Cortex of kidney (tissue), 1 donor: ENCODE measurements at places on chromosomes 5 and 9.

GRCh38 chr9:131776473-131776872, 36.6 kb upstream of the RAPGEF1 start:
- no peak for DNase-seq

DNA sequence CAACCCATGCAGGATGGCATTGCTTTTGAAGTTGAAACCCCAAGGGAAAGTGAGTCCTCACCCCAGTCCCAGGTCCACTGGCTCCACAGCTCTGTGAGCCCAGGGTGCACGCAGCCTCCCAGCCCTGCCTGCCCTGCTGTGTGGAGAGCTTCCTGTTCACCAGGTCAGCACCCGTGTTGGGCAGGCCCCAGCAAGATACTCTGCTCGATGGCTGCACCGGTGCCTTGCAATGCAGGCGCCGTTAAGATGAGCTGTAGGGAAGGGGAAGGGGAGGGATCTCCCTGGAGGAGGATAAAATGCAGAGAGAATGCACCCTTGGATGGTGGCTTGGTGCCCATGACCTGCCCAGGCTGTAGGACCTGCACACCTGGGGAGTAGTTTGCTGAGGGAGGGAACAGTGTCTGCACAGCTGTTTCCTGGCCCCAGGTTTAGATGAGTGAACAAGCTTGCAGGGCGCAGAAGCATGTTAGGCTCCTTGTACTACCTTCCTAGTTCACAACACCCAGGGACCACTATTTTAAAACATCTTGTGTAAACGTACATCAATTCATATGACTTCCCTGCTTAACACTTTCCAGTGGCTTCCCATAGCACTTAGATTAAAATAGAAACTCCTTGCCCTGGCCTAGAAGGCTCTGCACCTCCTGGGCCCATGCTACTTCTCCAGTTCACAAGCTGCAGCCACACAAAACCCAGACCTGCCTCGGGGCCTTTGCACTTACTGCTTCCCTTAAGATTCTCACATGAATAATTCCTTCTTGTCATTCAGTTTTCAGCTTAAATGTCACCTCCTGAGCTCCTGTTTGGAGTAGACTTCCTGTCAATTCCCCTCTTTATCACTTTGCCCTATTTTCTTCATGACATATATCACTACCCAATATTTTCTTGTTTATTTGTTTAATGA, 19.6 kb downstream of the FAT2 start:
- DNase-seq, result no peak

DNA sequence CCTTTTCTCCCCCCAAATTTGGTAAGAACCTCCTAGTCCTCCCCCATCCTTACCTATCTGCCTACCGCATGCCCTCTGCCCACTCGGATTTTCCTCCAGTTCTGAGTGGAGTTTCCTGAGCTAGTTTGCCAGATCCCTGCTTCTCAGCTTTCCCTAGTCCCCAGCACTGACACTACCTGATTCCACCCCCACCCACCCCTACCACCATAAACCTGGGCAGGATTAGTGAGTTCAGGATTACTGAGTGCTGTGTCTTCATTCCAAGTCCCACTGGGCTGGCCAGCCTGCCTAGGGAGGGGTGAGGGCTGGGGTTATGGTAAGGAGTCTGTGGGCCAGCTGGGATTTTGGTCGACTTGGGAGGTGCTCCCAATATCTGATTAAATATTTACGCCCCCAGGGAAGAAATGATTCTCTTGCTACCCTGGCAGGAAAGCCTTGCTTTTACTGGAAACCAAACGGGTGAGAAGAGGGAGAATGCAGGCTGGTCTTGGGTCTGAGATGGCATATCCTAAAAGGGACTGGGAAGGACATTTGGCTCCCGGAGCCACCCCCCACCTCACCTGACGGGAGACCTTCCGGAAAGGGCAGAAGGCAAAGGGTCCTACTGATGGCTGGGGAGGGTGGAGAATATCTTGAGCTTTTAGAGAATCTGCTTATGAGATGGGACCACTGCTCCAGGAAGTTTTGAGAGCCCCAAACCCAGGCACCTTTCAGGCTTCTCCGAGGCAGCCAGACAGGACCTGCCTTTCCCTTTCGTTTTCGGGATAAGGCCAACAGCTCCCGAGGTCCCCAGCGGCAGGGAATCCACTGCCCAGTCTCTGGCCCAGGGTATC, 3.7 kb downstream of the PITX1 start:
- DNase-seq, result no peak

DNA sequence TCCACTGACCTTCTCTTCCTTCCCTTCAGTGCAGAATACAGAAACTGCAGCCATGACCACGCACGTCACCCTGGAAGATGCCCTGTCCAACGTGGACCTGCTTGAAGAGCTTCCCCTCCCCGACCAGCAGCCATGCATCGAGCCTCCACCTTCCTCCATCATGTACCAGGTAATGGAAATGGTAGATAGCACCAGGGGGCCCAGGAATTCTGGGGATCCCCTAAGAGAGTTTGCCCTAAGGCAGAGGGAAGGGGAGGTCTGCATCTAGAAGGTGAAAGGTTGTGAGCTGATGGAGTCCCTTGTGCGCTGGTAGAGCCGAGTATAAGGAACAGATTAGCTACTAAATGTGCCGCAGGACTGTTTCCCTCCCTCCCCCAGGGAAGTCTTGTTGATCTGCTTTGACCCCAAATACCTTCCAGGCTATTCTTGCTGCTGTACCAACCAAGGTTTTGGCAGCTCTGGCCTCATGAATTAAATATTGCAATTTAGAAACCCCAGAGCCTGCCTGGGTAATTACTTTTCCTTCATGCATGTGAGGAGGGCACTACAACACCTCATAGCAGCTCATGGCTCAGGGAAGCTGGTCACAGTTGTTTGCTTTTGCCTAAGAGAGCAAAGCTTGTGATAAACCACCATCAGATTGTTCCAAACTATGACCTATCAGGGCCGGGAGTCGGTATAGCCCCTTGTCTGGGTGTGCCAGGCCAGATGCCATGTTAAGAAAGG, 19.6 kb downstream of the CYFIP2 start:
- DNase-seq, result no peak

GRCh38 chr9:23686257-23686656, 139.8 kb downstream of the ELAVL2 start:
- no peak for DNase-seq

- DNase-seq, result no peak
These were observed 726.5 kb upstream of the RIOK2 start for GRCh38 chr5:97909541-97909940.

DNA sequence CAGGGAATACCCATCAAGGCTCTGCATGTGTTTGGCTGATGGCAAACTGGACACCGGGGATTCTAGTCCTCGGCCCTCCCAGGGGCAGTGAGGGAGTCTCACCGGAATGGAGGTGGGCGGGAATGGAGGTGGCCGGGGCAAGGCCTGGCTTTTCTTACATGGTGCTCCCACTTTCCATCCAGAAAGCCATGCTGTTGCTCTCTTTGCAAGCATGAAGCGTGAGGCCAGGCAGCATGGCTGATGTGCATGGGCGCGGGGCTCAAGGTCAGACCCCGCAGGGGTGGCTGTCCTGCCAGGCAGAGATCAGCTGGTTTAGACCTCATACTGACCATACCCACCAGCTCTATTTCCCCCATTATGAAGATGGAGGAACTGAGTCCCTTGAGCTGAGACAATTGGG, 108.0 kb upstream of the PHYKPL start:
- DNase-seq, result no peak

DNA sequence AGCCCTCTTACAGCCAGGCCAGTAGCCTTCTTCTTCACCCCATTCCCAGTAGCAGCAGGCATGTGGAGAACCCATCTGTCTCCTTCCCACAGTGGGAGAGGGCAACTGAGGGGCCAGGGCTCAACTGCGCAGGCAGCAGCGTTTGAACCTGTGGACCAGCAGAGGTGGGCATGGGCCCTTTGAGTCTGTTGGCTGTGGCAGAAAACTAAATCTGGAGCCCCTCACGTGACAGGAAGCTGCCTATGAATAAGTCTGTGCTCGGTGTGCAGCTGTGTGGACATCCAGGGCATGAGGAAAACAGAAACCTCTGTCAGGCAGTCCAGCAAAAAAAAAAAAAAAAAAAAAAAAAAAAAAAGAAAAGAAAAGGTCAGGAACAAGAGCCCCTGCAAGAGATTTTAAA, 189.2 kb upstream of the NR3C1 start:
- no peak for DNase-seq

DNA sequence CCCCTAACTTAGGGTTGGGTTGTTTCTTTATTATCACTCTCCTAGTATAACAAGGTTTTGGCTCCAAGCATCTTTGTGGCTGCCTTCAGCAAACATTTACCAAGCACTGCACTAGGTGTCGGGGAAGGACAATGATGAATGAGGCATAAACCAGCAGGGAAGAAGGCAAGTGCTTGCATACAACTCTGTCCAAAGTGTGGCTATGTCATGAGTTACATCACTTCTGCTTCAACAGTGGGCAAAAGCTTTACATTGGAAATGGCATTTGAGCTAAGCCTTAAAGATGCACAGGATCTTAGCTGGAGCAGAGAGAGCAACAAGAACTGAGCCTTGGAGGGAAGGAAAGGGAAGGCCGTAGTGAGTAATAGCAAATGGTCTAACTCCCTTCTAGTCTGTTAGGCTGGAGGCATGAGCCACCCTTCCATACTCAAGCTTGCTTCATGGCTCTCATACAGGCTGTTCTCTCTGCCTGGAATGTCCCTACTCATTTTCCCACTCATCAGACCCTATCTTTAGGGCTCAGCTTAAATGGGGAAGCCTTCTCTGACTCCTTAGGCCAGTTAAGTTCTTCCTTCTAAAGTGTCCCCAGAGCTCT, 121.8 kb downstream of the SEMA6A start:
- no peak for DNase-seq

DNA sequence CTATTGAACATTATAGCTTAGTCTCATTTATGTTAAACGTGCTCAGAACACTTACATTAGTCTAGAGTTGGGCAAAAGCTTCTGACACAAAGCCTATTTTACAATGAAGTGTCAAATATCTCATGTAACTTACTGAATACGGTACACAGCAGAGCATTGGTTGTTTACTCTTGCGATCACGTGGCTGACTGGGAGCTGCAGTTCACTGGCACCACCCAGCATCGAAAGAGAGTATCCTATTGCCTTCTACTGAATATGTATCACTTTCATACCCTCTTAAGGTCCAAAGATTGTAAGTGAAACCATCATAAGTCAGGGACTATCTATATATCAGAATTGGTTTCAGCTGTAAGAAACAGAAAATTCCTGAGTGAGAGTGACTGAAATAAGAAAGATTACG, 42.6 kb upstream of the OSMR start:
- DNase-seq, result no peak

DNA sequence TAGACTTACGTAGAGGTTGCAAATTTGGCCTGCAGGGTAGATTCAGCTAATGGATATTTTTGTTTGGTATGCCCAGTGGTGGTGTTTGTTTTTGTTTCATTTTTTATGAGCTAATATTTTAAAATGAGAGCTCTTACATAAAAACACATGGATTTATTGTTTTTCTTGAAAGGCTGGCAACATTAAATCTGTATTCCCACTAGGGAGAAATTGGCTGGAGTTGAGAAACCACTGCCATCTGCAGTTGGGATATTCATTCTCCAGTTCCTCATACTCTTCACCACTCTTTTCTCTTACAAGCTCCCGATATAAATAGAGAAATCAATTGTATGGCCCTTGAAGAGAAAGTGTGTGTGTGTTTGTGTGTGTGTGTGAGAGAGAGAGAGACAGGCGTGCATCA, 143.3 kb downstream of the ALDH1A1 start:
- DNase-seq, result no peak

GRCh38 chr9:75226403-75227139, 138.3 kb downstream of the OSTF1 start:
- no peak for DNase-seq

DNA sequence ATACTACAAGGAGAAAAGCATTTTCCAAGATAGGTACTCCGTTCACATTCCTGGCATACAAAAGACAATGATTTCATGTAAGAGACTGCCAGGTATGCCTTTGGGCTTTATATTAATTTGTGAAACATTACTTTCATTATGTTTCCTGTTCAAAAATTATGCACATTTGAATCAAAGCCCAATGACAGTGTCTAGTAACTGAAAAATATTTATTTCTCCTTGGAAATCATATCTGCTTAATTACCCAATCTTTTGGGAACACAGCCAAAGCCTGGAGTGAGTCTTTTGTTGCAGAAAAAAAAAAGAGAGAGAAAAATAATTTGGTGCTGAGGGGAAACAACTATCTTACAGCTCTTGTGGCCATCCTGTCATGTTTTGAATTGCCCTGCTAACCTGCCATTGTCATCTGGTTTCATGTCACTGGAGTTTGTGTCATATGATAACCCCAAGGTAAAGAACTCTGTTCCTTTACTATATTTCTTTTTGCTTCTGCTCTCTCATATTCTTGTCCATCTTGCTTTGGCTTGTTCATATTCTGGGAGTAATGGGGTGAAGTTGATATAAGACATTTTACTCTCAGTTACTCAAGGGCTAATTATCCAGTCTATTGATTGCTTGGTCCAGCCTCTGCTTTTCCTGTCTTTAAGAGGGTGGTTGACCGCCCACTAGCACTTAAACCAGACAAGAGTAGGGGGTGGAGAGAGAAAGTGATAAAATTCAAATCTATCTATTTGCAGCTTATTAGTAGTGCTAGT, 238.3 kb upstream of the NUDT12 start:
- DNase-seq, result no peak

- peak; percentile 16 for DNase-seq
These were observed 42.4 kb upstream of the LARP1 start for GRCh38 chr5:154712518-154713437.

DNA sequence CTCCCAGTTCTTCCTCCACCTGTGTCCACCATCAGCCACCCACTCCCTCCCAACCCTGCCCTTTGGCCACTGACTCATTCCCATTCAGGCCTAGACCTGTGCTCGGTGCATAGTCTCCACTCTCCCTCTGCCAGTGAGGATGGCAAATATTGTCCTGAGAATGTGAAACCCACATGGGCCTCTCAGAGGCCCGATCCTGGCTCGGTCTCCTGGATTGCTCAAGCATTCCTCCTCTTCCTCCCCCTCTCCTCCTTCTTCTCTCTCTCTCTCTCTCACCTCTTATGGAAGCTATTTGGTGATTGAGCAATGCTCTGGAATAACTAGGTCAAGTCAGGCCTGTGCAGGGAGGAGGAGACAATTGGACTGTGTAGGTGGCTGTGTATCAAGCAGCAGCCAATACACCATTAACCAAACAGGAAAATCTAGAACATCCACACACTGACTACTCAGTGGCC, 99.9 kb downstream of the KLF4 start:
- DNase-seq, result no peak

DNA sequence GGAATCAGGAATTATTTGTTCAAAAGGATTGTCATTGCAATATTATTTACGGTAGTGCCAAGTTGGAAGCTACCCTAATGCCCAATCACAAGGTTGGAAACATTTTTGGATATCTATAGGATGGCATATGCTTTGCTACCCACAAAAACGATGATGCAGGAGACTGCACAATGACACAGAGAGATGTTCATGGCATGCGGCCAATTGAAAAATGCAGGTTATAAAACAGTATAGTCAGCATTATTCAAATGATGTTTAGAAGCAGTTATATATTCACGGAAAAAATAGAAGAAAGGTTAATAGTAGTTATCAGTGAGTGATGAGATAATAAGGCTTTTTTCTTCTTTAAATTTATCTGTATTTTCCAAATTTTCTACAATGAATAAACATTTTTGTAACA, 5.9 kb upstream of the ACSL6 start:
- DNase-seq, result no peak

DNA sequence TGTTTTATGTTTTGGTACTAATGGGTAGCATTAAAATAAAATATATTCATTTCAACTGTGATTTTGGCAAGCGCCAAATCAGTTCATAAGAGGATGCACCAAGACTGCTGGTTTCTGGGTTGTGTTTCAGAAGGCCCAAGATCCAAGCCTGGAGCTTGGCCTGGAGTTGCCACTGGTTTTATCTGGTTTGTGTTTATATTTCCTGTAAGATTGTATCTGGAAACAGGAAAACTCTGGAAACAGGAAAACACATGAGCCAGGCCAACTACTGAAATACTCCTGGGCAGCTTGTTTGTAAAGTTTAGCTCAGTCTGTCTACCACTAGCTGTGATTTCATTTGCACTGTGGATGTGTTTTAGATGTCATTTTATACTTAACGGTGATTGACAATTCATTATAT, 5.5 kb downstream of the FSTL4 start:
- no peak for DNase-seq
